SW480 (cell line): ENCODE measurements at places on chromosomes 2 and 18.

DNA sequence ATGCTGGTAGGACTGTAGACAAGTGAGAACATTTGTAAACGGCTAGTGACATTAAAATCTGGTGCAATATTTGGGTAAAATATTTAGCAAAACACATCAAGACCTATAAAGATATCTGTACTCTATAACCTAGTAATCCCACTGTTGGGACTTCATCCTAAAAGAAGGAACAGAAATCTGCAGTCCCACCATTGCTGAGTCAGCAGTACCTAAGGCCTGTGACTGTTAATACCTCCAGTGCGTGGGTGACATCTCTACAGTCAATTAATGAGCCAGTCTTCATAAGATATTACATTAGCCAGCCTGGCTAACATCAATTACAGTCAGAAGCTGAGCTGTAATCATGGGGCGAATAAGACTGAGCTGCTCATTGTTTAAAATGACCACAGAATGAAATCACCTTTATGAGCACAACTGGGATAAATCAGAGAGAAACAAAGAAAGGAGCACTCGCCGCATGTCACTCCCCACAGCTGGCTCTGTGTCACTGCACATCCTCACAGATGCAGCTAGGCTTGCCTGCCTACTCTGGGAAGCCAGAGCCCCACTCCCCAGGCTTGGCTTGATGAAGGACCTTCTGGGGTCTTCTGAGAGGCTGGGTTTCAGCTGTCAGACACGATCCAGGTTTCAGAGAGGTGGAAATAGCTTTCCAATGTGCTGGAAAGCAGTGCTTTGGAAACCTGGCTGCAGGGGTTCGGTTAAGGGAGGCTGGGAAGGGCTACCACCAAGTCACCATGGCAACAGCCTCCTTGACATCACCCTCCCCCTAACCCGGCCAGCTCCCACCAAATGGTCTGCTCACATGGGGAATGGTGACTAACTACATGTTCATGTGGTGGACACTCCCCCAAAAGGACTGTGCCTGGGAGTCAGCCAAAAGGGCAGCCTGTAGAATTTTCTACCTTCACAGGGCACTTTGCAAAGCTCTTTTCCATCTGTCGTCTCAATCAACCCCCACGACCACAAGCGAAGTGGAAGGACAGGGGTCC lies 145.0 kb downstream of the ZBTB7C start:
- peak; percentile 64 for DNase-seq

GRCh38 chr2:187988348-187988747 lies 303.3 kb upstream of the GULP1 start:
- DNase-seq, result no peak

- DNase-seq, result no peak
Measured at GRCh38 chr2:232501331-232501771, 13.7 kb upstream of the ECEL1 start.

DNA sequence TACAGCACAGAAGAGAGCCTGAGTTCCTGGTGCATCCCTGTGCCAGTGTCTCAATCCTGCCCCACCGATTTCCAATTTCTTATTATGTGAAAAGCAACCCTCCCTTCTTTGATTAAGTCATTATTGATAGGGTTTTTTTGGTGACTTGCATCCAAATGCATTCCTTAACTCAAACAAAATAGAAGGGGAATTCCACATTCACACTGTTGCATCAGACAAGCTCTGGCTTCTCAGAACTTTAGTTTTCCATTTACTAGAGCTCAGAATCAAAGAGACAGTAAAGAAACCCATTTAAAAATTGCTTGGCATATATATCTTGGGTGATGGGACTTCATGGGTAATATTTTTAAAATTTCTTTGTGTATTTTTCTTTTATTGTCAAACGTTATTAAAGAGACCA lies 13.8 kb upstream of the TMEM200C start:
- DNase-seq, result no peak

GRCh38 chr2:238972146-238972445 lies 124.2 kb downstream of the TWIST2 start:
- DNase-seq, result no peak

DNA sequence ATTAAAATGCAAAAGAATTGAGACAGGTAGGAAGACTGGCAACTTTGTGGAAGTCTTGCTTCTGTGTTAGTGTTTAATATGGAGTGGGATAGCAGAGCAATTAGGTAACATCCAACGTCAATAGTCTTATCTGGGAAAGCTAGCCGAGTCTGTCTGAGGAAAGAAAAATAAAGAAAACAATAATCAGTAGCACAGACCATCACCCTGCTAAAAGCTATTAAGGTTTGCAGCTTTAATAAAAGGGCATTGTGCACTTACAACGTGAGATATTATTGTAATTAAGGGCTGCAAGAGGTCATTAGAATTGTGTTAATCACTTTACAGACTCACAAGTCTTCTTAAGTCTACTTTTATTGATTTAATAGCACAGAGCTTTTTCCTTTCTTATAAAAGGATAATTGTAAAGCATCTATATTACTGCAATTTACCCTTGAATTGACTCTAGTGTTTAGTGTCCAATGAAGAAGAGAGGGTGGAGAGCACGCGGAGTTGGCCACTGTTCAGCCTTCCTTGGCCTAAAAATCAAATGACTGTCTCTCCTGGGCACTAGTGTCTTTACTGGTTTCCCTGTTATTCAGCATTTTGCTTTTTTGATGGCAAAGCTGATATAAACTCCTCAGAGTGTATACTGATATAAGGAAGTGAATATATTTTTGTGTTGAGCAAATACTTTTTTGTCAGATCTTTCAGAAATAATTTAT lies 2.0 kb downstream of the CDH7 start:
- no peak for DNase-seq

DNA sequence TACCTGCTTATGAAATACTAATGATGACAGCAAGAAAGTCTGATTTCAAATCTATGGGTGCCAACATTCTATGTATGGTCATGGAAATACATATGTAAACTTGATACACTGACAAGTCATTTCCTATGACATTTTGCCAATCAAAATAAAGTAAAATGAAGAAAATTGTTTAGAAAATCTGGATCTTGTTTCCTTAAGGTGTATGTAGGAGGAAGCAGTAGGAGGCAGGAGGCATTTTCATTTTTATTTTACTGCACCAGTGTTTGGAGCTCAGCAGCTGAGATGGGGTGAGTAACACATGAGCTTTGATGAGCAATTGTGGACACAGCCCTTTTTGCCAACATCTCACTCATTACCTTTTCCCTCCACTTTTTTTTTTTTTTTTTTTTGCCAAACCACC lies 167.0 kb downstream of the AFF3 start:
- DNase-seq, result no peak

- no peak for DNase-seq
Measured at GRCh38 chr2:180208841-180209240, 201.7 kb upstream of the CWC22 start.

DNA sequence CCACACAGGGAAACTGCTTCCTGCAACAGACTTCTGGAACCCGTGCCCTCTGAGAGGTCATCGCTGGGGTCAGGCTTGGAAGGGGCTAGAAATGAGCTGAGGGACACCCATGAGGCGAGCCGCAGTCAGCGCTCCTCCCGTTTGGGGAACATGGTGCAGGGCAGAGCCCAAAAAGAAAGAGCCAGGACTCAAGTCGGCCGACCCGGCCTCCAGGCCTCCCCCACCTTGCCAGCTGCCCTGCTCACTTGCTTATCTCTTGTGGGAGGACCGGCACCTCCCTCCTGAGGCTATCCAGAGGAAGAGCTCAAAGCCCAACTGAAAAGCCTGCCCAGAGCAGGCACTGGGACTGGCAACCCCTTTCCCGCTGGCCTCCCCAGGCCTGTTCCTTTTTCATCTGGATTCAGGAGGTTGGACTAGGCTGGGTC lies 43.6 kb downstream of the SCTR start:
- no peak for DNase-seq

DNA sequence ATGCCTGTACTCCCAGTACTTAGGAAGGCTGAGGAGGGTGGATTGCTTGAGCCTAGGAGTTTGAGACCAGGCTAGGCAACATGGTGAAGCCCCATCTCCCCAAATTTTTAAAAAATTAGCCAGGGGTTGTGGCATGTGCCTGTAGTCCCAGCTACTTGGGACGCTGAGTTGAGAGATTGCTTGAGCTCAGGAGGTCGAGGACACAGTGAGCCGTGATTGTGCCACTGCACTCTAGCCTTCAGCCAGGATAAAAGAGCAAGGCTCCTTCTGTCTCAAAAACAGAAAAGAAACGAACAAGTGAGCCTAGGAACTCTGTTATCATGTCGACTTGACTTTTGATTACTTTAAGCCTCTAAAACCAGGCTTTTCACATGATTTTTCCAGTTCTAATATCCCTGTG lies 13.7 kb downstream of the NPC1 start:
- DNase-seq, result no peak

GRCh38 chr2:23283653-23284052 lies 101.3 kb upstream of the KLHL29 start:
- DNase-seq, result peak; percentile 48

DNA sequence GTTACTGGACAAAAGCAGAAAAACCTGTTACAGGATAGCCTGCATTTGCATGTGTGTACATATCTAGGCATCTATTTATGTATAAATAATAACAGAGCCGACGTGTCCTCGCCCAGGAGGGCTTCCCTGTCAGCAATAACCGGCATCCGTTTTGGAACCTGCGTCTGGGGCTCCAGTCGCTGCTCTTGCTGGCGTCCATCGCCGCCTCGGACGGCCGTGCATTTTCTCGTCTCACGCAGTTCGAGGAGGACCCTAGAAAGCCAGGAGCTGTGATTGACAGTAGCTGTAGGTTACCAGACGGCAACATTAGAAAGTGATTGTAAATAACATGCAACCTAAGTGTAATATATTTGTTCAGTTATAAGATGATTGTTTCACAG lies 132.6 kb downstream of the NFATC1 start:
- DNase-seq, result no peak

- DNase-seq, result no peak
Measured at GRCh38 chr2:160197587-160197986, 2.5 kb downstream of the ITGB6 start.
